ENCODE measurements at places on chromosomes 2 and 18. TPM values are rescaled to one million over a fixed set of nuclear protein-coding genes. Genes with fewer than 3 reads are reported as not detected.

Gene KYNU
- total RNA-seq = 12.0 TPM

Gene PROC
- not detected for total RNA-seq

Gene SKOR2
- total RNA-seq = not detected

Gene TOGARAM2
- 0.39 TPM for total RNA-seq

Gene RTKN
- 11.3 TPM for total RNA-seq

Gene PCARE
- total RNA-seq = 0.06 TPM

Gene XIRP2
- not detected for total RNA-seq

Gene MFF
- 59.4 TPM for total RNA-seq

Gene LOXHD1
- total RNA-seq = 2.3 TPM

GRCh38 chr18:3171631-3172030 is 48.1 kb downstream of the MYOM1 start:
- DNase-seq = no peak

GRCh38 chr2:70304498-70304897 is 2.6 kb upstream of the FAM136A start:
- no peak for DNase-seq

DNA sequence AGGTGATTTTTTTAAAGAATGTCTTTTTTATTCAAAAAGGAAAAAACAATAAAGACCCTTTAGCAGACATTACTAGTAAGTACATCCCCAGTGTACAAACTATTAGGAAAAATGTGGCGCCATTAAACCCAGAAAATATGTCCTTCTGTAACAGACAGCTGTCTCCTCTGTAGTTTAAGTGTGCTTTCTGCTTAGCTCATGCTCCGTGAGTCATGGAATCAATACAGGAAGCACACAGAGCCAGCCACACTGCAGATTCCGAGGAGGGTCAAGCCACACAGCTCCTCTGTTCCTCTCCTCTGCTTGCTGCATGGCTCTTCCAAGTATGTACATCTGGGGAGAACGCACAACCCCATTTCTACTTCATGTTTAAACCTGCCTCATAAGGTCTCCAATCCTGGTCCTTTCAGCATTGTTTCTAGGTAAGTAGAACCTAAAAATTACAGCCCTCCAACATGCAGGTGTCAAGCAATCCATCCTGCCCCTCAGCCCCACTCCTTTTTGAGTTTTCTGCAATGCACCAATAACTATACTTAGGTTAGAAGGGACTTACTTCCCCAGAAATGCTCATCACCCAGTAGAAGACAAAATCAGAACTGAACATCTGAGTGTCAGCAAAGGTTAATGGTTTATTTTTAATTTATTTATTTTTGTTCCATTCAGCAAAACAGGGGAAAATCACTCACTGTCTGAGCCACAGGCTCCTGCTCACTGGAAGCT is 37.5 kb downstream of the ACVR1 start:
- DNase-seq = no peak

DNA sequence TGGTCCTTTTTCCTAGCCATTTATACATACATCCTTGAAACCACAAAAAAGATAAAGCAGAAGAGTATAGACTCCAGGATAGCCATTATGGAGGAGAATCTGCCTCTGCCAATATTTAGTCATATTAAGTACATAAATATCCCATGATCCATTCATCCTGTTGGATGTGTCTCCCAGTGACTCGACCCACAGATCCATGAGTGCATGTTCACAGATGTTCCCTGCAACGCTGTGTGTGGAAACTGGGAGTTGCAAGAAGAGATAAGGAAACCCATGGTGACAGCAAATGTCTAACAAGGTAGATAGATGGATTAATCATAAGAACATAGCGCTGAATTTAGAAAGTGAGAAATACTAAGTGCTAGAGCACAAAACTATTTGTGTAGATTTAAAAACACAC is 34.5 kb downstream of the STK39 start:
- DNase-seq = no peak

DNA sequence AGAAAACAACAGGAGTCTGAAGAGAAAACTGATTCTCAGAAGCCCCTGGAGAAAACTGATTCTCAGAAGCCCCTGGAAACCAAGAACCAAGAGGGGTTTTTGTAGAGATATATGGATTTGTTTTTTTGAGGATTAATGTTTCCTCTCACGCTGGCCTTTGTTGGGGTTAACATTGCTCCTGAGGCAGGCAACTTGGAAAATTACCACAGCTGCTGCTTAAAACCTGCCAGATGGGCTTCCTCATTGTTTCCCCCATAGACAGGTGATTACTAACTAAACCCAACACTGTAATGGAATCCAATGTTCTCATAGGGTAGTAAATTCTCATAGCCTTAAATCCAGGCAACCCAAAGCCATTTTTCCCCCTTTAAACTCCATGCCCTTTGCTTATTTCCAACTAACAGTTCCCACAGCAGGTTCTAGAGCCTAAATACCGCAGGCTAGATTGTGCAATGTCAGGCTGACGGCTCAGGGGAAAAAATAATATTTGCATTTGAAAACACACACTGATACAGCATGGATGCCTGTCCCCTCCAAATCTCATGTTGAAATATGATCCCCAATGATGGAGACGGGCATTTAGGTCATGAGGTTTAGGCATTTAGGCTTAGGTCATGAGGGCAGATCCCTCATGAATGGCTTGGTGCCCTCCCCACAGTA is 272.3 kb upstream of the PKDCC start:
- DNase-seq = no peak

DNA sequence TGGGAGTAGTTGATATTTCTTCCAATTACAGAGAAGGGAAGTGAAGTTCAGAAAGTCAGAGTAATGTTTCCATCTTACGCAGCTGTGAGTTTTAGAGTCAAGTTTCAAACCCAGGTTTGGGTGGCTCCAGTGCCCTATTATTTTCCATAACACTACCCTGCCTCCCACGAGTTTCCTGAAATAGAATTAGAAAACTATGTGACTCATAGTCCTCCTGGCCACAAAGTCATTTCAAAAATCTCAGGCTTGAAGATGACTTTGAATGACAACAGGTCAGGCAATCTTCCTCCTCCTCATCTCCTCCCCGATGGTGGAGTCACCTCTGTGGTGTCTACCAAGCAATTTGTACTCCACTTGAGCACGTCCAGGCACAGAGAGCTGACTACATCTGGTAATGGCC is 212.3 kb upstream of the TRIB2 start:
- no peak for DNase-seq

DNA sequence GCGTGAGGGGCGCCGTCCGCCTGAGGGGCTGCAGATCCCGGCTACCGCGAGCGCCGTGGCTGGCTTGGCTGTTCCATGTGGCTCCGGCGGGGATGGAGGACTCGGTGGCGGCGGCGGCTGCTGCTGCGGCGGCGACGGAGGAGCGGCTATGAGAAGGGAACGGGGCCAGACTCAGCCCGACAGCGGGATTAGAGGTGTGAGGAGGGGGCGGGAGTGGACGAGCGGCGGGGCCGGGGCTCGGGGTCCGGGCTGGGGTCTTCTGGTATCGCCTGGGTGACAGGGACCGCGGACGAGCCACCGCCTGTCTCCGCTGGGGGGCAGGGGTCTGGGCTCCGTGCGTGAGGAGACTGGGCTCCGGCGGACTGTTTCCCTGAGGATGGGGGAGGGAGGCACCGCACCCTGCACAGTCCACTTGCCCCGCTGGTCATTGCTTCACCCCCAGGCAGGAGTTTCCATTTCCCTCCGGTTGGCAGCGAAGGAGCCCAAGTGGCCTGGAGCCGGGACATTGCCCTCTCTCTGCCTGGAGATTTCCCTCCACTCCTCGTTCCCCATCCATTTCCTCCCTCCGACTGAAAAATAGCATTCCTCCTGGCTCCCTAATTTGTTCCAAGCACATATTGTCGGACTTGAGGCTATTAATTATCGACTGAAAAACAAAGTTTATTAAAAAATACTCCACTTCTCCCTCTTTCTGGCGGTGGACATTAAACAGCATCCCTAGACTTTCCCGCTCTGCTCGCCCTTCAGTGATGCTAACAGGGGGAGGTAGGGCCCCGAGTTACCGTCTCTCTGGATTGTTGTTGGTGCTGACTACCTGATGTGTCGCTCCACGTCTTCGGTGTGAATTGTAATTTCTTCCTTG is 577 bp downstream of the EHBP1 start:
- no peak for DNase-seq

DNA sequence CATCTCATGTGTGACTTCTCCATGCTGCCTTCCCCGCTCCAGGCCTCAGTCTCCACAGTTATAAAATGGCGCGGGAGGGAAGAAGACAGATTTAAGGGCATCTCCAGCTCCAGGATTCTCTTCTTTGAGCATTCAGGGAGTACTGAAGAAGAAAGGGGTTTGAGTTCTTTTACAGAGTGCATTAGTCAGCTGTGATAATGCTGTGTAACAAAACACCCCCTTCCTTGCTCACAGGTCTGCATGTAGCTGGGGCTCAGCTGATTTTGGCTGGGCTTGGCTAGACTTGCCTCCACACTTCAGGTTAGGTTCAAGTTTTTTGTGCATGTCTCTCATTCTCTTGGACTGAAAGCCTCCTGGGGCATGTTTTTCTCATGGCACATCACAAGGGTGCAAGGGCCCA is 8.0 kb upstream of the SLC66A3 start:
- DNase-seq = no peak

DNA sequence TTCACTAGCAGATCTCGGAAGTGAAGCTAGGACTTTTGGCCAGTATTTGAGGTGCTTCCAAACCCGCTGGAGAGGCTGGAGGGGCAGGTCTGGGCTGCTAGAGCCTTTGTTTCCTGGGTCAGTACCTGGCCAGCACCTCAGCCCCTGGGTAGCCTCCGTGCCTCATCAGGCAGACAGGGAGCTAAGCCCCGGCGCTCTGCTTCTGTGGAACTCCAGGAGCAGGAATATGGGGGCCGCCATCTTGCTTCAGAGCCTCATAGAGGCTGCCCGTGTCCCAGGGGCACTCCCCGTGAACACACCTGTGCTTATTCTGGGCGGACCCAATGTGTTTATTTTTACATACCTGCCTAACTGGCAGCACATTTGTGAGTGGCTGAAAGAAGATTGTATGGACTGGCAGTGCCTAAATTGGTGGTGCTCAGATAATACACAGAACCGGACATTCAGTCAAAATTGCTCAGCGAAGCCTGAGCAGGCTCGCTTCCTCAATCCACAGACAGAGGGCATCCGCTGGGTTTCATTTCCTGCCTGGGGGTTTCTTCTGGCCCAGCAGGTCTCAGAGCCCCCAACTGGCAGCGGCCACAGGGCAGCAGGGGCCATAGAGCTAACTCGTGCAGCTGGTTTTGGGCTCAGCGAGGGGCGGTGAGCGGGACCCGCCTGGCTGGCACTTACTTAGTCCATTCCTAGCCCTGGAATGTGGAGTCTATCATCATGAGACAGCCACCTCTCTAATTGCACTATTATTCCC is 176.8 kb upstream of the ALKAL2 start:
- peak; percentile 47 for DNase-seq

DNA sequence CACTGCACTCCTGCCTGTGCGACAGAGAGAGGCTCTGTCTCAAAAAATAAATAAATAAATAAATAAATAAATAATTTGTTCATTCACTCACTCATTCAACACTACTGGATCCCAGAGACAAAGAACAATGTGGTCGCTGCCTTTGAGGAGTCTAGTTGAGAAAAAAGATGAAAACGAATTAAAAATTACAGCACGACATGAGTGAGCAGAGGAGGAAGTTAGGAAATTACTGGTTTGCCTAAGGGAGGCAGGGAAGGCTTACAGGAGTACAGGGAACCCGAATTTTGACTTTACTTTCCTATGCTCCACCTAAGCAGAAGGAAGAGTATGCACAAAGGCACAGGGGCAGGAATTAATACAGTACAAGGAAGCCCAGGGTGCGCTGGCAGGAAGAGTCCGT is 4.2 kb upstream of the KCMF1 start:
- DNase-seq = no peak

- peak; percentile 93 for DNase-seq
Observed at GRCh38 chr2:61763605-61764034, 90.2 kb downstream of the FAM161A start.

GRCh38 chr2:228614741-228615140 is 433.3 kb upstream of the SPHKAP start:
- no peak for DNase-seq

GRCh38 chr2:127407661-127408003 is 10.6 kb upstream of the PROC start:
- no peak for DNase-seq

DNA sequence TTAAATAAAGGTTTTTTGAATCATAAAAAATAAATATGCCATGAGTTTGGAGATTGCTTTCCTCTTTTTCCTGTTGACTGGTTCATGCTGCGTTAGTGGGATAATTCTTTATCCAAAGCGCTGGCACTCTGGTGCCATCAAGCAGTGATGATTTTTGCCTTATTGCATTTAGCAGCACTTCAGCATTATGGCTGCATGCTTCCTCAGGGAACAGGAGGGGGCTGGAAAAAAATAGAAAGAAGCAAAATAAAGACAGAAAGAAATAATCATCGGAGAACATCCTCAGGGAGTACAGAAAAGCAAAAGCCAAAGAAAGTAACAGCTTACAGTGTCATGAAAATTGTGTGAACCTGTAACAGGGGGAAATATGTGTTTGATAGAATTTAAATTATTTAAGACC is 1408.2 kb upstream of the PIK3C3 start:
- DNase-seq = no peak

- no peak for DNase-seq
Observed at GRCh38 chr2:101112772-101113157, 38.4 kb downstream of the TBC1D8 start.

GRCh38 chr2:147015591-147015990 is 829.2 kb upstream of the ACVR2A start:
- no peak for DNase-seq

DNA sequence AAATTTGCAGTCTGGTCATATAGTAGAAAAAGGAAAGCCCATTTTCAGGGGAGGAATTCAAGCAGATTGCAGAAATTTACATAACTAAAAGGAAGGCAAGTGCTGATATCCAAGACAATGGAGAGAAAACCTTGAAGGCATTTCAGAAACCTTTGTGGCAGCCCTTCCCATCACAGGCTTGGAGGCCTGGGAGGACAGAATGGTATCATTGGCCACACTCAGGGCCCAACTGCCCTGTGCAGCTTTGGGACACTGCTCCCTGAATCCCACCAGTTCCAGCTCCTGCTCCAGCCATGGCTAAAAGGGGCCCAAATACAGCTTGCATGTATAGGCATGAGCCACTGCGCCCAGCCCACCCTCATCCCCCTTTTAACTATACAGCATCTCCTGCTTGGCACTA is 81.1 kb upstream of the NYAP2 start:
- no peak for DNase-seq

GRCh38 chr2:216341121-216341520 is 31.2 kb downstream of the MARCHF4 start:
- no peak for DNase-seq

GRCh38 chr2:77512507-77512906 is 9.7 kb downstream of the LRRTM4 start:
- no peak for DNase-seq

- DNase-seq = no peak
Observed at GRCh38 chr2:136205615-136206014, 87.7 kb upstream of the CXCR4 start.

DNA sequence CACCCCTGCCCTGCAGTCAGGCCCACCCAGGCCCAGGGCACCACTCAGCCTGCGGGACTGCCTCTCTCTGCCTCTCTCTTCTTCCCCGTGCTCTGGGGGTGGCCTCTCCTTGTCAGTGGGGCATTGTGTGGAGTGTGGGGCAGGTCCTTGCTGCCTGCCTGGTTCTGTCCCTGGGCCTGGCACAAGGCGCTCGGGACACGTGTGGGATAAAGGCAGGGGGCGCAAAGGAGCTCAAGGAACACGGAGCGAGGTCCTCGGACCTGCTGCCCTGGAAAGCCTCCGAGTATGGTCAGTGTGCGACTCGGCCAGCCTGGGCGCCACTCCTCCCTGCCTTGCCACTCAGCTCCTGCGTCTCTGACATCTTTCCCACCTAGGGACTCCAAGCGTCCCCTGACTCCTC is 262.2 kb downstream of the HDAC4 start:
- DNase-seq = no peak

Measured in mesenteric fat pad (tissue), 1 donor.